ENCODE measurements at places on chromosomes 5 and 9.

DNA sequence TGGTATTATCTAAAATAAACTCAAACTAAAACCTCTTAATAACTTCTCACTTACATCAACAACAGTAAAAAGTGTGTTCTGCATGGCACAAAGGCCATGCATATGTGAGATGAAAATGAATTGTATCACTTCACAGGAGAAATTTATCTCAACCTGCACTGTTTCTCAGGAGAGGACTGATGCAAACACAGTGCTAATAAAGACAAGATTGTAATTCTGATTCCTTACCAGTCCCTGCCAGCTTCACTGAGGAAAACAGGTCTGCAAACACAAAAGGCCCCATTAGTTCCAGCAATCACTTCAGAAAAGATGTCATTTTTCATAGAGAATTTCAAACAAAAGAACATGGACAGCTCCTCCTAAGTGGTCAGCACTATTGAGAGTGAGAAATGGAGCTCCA is 117.3 kb upstream of the PDE4D start:
- no peak for DNase-seq

GRCh38 chr9:2418619-2419018 is 203.0 kb upstream of the VLDLR start:
- no peak for DNase-seq

DNA sequence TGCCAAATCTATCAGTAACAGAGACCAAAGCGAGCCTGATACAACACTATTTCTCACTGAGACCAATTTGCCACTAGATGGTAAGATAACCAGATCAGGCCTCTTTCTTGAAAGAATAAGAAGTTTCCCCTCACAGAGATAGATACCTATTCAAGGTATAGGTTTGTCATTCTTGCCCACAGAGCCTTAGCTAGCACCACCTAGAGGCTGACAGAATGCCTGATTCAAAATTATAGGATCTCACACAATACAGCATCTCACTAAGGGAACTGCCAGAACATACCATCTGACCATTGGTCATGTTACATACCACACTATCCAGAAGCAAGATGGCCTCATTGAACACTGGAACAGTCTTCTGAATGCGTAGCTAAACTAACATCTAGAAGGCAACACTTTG is 166.6 kb upstream of the HCN1 start:
- DNase-seq = no peak

GRCh38 chr5:180862645-180863044 is 1.6 kb upstream of the ZFP62 start:
- no peak for DNase-seq
